ENCODE measurements at places on chromosomes 1 and 21.

DNA sequence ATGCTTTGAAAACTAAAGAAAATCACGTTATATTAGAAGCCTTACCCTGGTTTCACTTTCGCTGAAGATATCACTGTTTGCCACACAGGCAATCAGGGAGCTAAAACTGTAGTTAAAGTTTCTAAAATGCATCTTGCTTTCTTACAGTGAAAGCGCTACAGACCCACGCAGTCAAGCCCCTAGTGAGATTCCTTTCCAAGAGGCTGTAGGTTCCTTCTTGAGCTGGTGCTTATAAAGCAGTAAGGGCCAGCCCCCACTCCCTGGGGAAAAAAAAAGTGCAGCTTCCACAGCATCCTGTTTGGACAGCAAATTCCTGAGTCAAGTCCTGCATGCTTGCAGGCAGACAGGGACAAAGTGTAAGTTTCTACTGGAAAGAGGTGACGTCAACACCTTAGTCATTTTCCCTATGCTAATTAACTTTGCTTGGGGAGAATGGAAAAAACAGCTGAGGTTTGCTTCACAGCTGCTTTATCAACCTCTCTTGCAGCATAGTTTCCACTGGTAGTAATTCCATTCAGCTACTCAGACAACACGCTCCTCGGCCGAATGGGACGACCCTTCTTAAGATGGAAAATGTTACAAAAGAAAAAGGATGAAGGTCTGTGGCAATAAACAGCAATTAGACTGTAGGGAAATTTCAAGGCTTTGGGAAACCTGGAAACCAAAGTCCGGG, 14.7 kb upstream of the KCNE1 start:
- DNase-seq: peak; percentile 65

- DNase-seq: peak; percentile 10
Observed at GRCh38 chr1:240091614-240092300, at the start of gene FMN2. Gene FMN2 (plus strand): TSS chr1:240091883. CDS start chr1:240092110, 227 bp downstream.

DNA sequence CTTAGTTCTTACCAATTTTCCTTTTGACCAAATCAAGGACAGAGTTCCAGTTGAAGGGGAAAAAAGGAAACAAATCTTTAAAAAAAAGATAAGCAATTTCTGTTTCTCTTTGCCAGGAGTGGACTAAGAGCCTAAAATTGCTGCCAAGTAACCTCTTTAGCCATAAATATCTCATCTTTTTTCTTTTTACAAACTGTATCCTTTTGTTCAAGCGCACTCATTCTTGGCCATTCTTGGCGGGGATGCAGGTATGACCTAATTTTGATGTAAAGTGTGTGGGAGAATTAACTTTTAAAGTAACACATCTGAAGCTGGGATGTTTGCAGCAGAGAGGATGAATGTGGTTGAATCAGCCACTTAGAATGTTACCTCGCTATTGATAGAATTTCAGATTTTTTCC, 13.4 kb upstream of the KIF1B start:
- DNase-seq: no peak

DNA sequence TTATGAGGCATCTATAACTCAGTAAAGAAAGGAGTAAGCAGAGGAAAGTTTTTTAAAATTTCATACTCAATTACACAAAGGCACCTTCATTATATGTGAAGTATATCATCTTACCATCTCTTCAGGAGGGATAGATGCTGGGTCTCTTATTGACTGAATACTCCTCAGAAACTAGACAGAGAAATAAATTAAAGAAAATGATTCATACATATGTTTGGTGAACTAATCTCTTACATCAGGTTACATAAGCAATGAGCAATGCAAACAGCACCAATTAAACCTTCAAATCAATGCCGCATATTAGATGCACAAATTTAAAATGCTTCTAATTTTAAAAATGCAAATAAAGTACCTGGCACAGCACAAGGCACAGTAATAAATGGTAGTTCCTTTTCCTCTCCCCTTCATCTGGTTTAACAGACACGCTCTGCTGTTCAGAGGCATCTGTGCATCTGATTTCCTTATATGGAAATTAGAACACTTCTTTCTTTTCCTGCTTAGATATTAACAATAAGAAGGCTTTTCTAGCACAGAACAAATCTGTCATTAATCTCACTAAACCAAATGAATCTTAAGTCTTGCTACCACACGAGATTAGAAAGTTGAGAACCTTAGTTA, 20.0 kb downstream of the SCYL3 start:
- DNase-seq: no peak

DNA sequence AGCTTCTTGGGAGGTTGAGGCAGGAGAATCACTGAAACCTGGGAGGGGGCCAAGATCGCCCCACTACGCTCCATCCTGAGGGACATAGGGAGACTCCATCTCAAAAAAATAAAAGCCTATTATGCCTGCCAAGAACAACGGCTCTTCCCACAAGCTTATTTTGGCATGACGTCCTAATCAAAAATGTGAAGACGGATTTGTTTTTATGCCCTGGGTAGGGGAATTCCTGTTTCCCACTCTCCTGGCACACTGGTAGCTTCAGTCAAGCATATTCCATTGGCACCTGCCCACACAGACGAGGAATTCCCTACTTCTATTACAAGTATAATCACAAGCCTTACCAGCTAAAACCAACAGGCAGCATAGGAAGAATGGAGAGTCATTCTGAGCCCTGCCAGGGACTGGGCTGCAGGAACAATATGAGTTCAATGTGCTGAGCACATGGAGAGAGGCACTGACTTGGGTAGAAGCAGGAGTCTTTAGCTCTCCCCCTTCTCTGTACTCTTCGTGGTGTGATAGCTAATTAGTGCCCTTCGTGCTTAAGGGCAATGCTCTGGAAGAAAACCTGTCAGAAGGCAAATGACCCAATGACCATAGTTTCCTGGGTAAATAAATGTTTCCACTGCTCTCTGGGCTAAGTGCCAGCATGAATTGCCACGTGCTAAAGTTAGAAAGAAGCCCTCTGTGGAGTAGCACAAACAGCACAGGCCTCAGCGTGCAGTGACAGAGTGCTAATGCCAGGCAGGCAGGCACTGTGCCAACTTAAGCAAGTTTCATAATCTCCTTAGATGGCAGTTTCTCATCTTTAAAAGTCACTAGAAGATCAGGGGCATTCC, 16.8 kb downstream of the TNFSF4 start:
- DNase-seq: no peak

DNA sequence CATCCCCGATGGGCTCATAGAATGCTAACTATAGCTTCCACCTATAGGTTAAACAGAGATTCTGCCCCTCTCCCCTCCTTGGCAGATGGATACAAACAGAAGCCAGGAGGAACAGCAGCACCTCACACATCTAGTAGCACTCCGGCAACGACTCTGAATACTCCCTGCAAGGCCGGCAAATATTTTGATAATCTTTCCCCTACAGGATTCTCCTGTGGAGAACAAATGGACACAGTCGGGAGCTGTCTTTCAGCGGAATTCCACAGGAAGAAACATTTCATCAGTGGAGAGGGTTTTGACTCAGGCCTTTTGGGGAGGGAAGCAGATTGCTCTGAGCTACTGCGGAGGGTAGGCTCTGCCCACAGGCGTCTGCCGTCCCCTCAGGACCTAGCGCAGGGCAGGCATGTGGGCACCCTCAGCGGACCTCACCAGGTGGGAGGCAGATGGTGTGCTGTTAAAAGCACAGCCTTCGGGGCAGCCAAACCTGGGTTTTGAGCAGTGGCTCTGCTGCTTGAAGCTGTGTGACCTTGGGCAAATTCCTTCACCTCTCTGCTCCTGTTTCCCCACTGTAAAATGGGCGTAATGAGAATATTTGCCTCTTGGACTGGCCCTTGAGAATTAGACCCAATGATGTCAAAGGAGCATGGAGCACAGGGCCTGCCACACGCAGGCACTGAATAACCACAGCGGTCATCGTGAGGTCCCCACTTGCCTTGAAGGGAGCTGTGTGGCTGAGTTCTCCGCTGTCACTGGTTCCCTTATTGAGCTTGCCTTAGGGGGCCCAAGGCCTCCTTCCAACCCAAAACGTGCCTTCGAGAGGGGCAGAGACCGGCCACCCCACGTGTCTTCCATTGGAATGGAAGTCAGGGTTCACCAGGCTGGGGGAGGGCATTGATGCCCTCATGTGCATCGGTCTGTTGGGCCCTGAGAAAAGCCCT, 19.2 kb upstream of the BCAR3 start:
- DNase-seq: no peak

- DNase-seq: no peak
Observed at GRCh38 chr21:43987509-43987908, 24.6 kb upstream of the TRAPPC10 start.

GRCh38 chr1:50272912-50273311, 150.3 kb downstream of the DMRTA2 start:
- no peak for DNase-seq

DNA sequence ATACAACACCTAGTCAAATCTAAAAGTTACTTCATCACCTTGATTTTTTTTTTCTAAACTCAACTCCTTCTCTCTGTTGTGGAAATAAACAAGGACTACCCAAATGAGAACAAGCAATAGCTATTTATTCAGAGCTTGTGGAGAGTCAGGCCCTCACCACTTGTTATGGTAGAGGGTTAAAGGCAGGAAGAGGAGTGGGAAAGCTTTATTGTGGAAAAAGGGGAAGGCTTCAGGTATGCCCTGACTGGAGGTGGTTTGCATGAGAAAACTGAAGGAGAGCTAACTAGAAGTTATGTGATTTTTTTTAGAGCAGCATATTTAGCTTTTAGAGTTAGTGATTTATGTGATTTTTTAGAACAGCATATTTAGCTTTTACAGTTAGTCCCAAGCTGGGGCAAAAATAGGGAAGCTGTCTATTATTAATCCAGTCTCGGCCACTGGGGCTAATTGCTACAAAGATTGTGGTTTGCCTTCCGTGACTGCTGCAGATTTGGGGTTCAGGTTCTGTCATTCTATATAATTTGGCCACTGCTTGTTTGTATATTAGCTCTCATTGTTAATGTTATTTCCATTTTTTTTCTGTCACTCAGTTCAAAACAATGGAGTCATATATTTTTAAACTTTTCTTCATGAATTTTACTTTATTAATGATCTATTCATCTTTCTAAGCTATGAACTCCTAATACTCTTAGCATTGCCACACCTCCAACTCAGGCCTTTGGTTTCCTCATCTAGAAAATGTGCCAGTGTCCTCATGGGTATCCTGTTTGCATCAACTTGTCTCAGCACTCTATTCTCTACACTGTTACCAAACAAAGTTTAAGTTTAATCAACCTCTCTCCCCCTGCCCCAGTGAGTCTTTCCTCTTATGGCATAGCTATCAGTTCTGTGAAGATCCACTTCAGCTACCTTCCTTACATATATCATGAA, 713.0 kb downstream of the BRINP3 start:
- no peak for DNase-seq

DNA sequence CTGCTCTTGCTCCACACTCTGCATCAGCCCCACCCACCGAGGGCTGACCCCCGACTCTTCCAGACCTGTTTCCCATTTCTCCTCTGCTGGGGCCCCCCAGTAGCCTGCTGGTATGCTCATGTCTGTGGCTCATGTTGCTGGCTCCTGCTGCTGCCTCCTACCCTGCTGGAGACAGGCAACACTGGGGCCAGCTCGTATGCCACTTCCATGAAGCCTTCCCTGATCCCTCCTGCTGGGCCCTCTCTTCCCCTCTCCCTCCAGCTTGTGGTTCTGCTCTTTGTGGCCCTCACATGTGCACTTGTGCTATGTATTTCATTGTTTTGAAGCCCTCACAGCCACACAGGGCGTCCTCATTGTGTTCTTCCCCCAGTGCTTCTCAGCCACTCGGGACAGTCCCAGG, 40.5 kb downstream of the CNN3 start:
- no peak for DNase-seq

DNA sequence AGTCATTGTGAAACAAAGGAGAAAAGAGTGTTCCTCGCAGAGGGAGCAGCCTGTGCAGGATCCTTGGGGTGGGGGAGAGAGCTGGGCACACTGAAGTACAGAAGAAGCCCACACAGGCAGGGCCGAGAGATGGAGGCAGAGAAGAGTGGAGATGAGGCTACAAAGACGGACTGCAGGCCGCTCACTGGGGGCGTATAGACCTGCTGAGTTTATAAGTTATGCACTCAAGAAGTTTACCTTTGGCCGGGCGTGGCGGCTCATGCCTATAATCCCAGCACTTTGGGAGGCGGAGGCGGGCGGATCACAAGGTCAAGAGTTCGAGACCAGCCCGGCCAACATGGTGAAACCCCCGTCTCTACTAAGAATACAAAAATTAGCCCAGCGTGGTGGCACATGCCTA, 7.6 kb upstream of the SLAMF9 start:
- no peak for DNase-seq

DNA sequence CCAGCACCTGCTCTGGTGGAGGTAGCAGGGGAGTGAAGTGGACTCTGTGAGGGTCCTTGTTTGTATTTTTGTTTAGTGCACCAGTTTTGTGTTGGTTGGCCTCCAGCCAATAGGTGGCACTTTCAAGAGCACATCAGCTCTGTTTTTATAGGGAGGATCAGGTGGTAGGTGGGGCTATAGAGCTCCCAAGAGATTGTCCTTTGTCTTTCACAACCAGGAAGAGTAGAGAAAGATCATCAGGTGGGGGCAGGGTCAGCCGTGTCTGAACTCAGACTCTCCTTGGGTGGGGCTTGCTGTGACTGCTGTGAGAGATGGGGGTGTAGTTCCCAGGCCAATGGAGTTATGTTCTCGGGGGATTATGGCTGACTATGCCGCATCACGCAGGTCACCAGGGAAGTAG, 159.8 kb downstream of the ZNF326 start:
- DNase-seq: no peak

DNA sequence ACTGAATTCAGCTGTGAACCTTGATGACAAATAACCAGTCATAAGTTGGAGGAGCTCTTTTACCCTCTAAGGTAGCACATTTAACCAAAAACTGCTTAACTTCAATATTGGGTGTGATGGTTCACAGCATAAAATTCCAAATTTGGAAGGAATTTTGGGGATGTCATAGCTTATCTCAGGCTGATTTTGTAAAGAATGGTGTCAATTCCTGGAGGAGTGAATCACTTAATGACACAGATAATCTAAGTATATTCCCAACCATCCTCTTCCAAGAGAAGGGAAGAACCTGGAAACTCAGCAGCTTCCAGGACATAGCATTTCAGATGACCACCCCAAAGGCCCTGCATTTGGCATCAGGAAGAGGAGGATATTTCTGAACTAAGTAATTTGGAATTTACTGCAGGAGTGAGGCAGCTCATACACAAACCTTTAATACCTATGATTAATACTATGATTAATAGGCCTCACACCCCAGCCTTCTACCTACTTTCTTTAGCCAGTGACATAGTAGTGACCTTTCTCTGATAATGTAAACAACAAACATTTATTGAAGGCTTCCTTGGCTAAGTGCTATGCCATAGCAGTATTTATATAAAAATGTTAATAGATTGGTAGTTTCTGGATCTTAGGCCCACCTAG, 14.5 kb downstream of the GLUL start:
- no peak for DNase-seq

GRCh38 chr1:18241891-18242290, 134.3 kb downstream of the IGSF21 start:
- DNase-seq: no peak
